ENCODE measurements at places on chromosomes 2 and 18.

- DNase-seq: no peak
Observed at GRCh38 chr2:231306791-231307393, 88.6 kb upstream of the B3GNT7 start.

GRCh38 chr2:46326231-46326980 is 29.2 kb downstream of the EPAS1 start:
- no peak for DNase-seq

DNA sequence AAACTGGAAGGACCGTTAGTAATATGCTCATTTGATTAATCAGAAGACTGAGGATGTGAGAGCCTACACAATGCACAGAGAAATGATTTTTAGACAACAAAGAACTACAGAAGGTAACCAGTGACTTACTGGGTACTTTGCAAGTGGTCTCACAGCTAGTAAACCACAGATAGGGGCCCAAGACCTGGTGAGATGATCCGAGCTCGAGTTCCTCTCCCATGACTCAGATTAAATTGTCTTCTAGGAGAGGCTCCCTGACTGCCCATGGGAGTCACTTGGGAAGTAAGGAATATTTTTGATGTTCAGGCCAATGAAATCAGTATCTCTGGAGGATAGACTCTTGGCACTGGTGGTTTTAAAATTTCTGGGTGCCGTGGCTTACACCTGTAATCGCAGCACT is 220.2 kb downstream of the CLIP4 start:
- no peak for DNase-seq

GRCh38 chr2:73489053-73489452 is 103.4 kb downstream of the ALMS1 start:
- DNase-seq: no peak

GRCh38 chr2:152718909-152719645 is 657 bp downstream of the ARL6IP6 start:
- DNase-seq: no peak

- no peak for DNase-seq
Observed at GRCh38 chr2:179354296-179354695, 89.7 kb upstream of the SESTD1 start.

GRCh38 chr2:172287190-172287589 is 140.2 kb upstream of the ITGA6 start:
- DNase-seq: no peak

DNA sequence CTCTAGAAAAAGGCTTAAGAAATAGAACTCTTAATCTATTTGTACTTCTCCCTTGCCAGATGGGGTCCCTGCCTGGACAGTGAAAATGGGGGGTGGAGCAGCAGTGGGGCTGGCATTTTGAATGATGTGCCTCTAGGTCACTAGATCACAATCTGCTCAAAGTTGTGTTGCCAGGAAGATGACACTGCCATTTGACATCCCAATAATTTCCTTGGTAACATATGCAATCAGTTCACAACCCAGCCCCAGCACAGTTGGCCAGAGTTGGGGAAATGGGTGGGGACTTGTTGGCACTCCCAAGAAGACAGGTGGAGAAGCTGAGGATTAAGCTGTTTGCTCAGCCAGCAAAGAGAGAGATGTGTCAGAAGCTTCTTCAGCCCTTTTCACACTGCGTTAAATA is 558.3 kb upstream of the KLHL29 start:
- DNase-seq: no peak

- no peak for DNase-seq
Observed at GRCh38 chr2:216235896-216236295, 126.7 kb downstream of the XRCC5 start.

DNA sequence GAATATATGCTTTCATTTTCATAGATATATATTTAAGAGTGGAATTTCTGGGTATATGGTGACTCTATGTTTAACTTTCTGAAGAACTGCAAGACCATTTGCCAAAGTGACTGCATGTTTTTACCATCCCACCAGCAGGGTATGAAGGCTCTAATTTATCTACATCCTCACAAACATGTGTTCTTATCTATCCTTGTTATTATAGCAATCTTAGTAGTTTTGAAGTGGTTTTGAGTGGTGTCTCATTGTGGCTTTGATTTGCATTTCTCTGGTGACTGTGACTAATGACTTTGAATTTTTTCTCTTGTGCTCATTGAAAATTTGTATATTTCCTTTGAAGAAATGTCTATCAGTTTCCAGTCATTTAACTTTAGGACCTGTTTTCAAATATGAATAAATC is 310.2 kb upstream of the NRP2 start:
- peak; percentile 16 for DNase-seq

DNA sequence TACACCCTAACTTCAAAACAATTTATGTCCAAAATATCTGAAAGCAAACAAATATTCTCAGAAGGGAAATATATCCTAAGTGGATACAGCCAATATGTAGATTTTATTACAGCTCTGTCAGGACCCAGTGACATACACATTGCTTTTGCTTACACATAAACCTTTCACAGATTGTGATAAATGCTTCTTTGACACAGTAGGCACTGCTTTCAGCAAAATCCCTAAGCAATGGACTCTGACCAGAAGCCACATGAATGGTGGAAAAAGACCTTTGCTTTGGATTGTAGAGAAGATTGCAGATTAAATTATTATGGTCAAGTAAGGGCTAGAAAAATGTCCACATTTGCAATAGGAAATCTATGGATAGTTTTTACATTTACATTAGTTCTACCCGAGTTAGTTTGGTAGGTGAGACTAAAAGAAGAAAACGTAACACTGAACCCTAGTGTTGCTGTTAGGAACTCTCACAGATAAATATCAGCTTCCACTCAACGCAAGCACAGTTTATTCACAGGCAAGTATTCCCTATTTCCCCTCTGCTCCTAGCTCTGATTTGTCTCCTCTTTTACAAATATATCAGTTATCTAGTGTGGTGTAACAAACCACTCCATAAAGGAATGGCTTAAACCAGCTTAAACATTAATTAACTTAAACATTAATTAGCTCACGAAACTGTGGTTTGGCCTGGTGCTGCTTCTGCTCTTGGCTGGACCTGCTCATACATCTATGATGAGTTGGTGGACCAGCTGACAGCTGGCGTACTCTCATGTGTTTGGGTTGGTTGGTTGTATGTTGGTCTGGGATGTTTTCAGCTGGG is 23.6 kb upstream of the SERPINE2 start:
- DNase-seq: no peak

DNA sequence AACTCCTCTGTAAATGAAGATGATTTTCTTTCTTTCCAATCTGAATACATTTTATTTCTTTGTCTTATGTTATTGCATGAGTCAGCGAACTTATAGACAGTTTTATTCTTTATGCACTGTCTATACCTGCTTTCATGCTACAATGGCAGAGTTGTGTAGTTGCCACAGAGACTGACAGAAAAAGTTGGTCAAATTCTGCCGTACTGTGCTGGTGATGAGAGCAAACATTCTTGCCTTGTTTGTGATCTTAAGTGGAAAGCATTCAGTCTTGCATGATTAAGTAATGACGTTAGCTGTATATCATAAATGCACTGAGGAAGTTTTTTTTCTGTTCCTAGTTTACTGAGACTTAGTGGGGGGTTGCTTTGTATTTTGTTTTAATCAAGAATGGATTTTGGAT is 32.9 kb downstream of the ZC3H15 start:
- no peak for DNase-seq

GRCh38 chr2:169979025-169979424 is 151.8 kb downstream of the UBR3 start:
- no peak for DNase-seq

DNA sequence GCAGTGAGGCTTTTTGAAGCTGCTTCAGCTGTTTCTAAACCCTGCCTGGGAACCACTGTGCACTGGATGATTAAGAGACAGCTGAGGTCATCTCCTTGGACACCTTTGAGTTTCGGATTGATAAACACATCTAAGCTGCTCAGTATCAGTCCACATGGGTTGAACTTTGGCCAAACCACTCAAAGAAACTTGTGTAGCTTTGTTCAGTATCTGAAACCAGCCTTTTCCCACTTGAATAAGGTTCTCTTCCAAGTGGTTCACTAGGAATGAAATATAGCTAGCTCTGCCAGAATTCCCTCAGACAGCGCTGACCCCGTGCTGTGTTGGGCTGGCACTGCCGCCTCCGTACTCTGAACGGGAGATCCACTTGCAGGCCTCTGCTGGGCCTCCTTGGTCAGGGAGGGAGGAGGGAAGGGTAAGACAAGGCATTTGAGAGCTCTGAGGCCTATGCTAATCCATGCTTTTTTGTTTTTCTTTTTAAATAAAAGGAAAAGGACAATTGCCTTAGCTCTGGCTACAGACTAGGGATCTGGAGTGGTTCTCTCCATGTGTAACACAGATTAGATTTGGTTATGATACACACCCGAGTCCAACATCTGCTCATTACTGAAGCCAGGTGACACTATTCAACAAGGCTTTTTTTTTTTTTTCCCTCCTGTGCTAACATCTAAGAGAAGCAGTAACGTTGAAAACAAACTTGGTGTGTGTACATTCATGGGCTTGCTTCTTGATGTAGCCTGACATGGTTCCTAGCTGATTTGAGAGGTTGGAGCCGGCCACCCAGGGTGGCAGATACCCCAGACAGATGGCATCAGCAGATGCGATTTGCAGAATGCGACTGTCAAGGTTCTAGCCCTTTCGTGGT is 67.7 kb downstream of the NCK2 start:
- DNase-seq: peak; percentile 64

DNA sequence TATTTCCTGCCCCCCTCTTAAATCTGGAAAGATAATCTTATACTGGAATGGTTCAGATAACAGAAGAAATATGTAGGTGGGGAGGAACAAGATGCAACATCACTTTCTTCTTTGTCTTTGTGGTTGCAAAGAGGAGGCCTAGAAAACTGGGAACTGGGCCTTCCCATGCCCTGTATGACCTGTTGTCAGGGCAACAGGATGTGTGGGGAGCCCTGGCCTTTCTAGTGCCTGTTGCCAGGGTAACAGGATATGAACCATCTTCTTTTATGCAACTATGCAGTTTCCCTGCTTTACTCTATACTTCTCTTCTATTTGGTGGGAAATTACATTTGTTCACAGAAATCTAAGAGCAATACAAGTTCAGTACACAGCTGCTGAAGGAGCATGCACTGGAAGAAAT is 79.8 kb upstream of the PDE1A start:
- DNase-seq: no peak

GRCh38 chr18:30254331-30254730 is 788.2 kb downstream of the DSC3 start:
- no peak for DNase-seq
